ENCODE measurements at places on chromosomes 7 and 10. TPM values are rescaled to one million over a fixed set of nuclear protein-coding genes. Genes with fewer than 3 reads are reported as not detected.

GRCh38 chr7:115273139-115273772 lies 351.4 kb downstream of the MDFIC start:
- DNase-seq = no peak

- DNase-seq = no peak
Observed at GRCh38 chr10:944034-944831, 12.7 kb upstream of the LARP4B start.

Gene RBP4
- 0.31 TPM for total RNA-seq

Gene MRLN
- not detected for total RNA-seq

Gene PLCE1
- total RNA-seq = 0.06 TPM

DNA sequence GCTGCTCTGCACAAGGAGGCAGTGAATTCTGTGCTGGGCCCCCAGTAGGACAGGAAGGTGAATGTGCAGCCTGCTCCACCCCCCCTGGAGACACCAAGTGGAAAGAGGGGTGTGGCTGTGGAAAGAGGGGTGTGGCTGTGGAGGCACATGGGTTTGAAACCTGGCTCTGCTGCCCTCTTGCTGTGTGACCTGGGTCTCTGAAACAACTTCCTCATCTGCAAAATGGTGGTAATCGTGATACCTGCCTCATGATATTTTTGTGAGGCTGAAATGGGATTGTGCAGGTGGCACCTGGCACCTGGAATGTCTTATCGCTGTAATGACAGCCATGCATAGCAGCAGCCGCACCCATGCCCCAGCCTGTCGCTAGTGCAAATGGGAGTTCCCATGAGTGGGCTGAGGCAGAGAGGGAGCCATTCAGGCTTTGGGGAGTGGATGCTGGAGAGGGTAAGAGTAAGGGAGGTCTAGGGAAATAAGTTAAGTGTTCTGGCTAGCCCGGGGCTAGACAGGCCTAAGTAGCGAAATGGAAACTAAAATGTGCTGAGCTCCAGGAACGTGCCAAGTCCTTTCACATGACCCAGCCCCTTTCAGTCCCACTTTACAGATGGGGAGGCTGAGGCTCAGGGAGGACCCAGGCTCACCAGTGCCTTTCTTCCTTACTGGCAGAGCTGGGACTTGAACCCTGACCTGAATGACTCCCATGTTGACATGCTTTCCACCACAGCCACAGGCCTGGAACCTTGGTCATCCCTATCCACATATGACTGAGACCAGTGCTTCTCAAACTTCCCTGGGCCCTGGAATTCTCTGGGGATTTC lies 35.0 kb downstream of the C10orf105 start:
- no peak for DNase-seq

DNA sequence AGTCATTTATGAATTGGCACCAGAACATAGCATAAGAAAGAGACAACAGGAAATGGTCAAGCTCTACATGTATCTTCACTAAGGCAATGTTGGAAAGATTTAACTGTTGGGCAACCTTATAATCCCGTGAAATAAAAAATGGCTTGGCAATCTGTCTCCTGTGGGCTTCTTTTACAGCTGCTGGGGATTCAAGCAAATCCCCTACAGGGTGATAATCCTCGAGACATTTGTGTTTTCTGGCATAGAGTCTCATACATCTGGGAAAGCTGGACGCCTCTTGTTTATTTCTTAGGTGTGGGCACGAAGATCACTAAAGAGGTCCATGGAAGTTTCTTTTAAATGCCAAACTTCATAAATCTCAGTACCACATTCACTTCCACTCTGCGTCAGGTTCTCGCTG lies 82.2 kb upstream of the GPR141 start:
- DNase-seq = no peak

GRCh38 chr10:23088609-23089008 lies 6.8 kb upstream of the MSRB2 start:
- no peak for DNase-seq

Data from H1 (cell line).